Neuronal stem cell (in vitro differentiated cells): ENCODE measurements at places on chromosomes 12 and 14.
A peak's percentile ranks its signal among the peaks of the same experiment; 100 is the strongest.

DNA sequence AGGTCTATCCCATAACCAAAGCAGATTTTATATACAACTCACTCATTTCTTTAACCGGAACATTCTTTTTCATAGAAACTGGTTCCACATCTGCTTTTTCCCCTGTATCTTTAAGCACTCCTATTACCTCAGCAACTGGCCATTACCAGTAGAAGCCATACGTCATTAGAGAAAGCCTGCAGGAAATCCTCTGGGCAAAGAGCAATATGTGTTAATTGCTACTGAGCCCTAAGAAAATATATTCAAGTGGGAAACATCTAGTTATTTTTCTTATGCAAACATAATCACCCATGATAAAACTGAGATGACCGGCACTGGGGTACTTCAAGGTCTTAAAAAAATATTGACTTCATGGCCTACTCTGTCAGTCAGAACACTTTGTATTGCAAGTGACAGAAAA is 28.2 kb upstream of the CPSF6 start:
- no peaks in the 10 kb centered on the region for H3K27me3 ChIP-seq
- H3K4me1 ChIP-seq: no peaks in the 10 kb centered on the region
- no peaks in the 10 kb centered on the region for H3K36me3 ChIP-seq
- no peak for DNase-seq
- no peak overlapping the region for H3K4me3 ChIP-seq

DNA sequence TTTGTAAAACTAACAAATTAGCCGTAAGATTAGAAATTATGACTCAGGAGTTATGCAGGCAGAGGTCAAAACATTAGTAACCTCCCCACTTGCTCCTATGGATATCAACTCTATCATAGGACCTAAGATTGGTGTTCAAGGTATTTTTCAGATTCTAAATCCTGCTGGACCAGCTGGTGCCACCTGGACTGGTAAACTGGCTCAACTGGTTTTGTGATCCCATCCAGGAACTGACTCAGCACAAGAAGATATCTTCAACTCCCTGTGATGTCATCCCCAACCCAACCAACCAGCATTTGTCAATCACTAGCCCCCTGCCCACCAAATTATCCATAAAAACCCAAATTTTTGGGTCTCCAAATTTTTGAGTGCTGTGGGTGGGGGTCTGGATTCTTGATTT is 98.1 kb upstream of the OR4E1 start:
- H3K27me3 ChIP-seq: no peaks in the 10 kb centered on the region
- no peaks in the 10 kb centered on the region for H3K4me1 ChIP-seq
- H3K4me3 ChIP-seq: no peak overlapping the region
- H3K36me3 ChIP-seq: no peaks in the 10 kb centered on the region

- no peak overlapping the region for H3K4me3 ChIP-seq
- DNase-seq: no peak
- H3K27ac ChIP-seq: no peak overlapping the region
- no peaks in the 10 kb centered on the region for H3K4me1 ChIP-seq
- no peaks in the 10 kb centered on the region for H3K36me3 ChIP-seq
- no peaks in the 10 kb centered on the region for H3K27me3 ChIP-seq
Measured at GRCh38 chr14:42854061-42854460, 1247.4 kb downstream of the LRFN5 start.

GRCh38 chr14:104681689-104682074 is 7.7 kb upstream of the INF2 start:
- no peaks in the 10 kb centered on the region for H3K36me3 ChIP-seq
- no peak overlapping the region for H3K4me3 ChIP-seq
- peaks cover 45% of the 10 kb centered on the region for H3K4me1 ChIP-seq
- no peaks in the 10 kb centered on the region for H3K27me3 ChIP-seq
- peak overlapping the region; percentile 76 for H3K27ac ChIP-seq

DNA sequence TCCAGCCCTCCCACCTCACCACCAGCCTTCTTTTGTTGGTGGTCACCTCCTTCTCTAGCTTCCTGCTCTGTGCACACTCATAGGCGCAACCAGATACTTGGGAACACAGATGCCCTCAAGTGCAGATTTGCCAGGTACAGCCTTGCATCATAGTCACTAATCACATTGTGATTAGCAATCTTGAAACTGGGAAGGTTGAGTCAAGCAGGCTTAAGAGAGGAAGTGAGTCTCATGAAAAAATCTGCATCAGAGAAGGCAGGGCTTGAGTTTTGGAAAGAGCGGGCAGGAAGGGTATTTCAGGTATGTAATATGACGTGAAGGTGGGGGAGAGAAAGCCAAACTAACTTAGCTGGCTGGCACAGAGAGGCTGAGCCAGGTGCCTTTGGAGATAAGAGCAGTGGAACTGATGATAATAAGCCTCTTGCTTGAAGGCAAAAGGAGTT is 2.7 kb upstream of the RABGGTA start:
- no peak overlapping the region for H3K4me3 ChIP-seq
- no peak for DNase-seq
- H3K27ac ChIP-seq: no peak overlapping the region
- peaks cover 6% of the 10 kb centered on the region for H3K4me1 ChIP-seq

GRCh38 chr12:13631873-13632272 is 349.5 kb downstream of the GRIN2B start:
- no peak overlapping the region for H3K27ac ChIP-seq
- no peaks in the 10 kb centered on the region for H3K27me3 ChIP-seq
- DNase-seq: no peak

GRCh38 chr12:115998119-115998633 is 279.3 kb downstream of the MED13L start:
- no peaks in the 10 kb centered on the region for H3K27me3 ChIP-seq
- H3K27ac ChIP-seq: peak overlapping the region; percentile 33
- peaks cover 53% of the 10 kb centered on the region for H3K36me3 ChIP-seq
- no peak overlapping the region for H3K4me3 ChIP-seq

DNA sequence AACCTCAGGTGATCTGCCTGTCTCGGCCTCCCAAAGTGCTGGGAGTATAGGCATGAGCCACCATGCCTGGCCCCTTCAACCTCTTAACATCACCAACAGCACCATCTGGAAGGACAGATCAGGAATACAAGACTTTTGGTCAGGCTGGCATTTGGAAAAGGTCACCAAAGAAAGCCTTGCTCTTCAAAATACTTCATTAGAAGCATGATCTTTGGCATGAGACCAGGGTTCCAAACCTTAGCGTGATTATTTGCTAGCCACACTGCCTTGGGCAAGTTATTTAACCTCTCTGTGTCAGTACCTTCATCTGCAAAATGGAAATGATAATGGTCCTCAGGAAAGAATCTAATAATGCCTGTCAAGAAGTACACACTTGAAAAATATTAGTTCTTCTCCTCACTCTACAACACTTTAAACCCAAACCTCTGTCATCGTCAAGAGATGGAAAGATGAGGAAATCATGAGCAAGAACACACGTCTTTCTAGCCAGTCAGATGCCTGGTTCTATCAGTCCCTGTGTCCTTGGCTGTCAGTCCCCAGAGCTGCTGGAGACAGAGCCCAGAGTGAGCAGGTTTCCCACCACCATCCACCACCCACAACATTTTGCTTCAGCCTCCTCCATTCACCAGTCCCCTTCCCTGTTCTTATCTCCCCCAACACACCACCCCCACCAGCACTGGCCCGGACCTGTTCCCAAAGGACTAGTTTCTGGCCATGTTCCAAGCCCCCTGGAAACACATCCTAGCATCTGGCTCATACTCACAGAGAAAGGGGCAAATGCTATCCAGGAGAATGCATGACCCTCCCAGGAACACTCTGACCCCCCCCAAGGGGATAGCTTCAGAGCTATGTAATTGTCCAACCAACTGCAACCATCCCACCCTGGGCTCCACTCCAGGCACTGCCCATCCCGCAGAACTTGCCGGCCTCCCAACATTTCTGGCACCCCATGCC is 2.0 kb downstream of the ADCY6 start:
- peaks cover 13% of the 10 kb centered on the region for H3K36me3 ChIP-seq
- DNase-seq: no peak
- H3K4me1 ChIP-seq: peaks cover 16% of the 10 kb centered on the region
- H3K4me3 ChIP-seq: peak overlapping the region; percentile 86
- no peaks in the 10 kb centered on the region for H3K27me3 ChIP-seq
- H3K27ac ChIP-seq: no peak overlapping the region

DNA sequence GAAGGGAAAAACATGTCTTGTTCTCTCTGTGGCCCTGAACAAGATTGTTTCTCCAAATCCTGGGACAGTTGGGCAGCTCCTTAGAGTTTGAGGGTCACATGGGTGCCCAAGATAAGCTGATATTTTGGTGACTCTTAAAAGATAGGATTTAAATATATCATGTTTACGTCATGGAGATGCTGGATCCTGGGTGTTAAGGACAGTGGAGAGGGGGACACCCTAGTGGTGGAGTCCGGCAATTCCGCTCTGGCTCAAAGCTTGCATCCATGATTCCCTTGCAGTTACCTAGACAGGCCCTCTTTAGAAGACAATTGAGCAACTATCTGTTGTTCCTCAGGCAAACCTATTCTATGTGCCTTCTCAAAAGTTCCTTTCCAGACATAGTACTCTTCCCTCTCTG is 101.8 kb downstream of the CMKLR1 start:
- no peak for DNase-seq
- no peak overlapping the region for H3K4me3 ChIP-seq
- H3K27ac ChIP-seq: no peak overlapping the region

DNA sequence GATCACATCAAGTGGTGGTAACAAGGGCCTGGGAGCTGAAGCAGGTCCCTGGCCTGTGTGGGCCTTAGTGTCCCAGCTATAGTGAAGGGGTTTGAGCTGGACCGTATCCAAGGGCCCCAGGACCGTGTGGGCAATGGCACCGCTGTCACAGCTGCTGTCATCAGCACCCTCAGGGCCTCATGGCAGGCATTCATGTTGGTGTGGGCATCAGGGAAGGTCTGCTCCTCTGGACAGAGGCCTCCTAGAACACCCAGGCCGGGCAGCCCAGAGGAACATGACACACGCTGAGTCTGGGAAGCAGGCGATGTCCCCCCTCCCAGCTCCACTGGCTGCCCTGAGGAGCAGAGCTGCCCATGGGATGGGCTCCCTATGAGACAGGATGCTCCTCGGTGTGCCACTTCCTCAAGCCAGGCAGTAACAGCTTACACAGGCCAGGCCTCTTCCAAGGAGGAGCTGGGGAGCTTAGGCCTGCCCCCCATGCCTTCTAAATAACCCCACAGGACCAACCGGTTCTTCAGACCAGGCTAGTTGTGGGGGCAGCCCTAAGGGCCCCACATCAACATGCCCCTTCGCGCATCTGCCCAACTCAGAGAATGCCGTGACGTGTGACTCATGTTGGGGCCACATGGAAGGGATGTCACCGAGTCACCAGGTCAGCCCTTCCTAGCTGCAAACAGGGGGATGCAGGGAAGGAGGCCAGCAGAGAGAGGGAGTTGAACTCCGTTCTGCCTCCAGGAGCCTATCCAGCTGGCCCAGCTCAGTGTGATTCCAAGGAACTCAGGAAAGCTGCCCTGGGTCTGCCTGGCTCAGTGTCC is 80.4 kb downstream of the PITPNM2 start:
- H3K4me3 ChIP-seq: peak overlapping the region; percentile 14
- no peak overlapping the region for H3K27ac ChIP-seq
- H3K4me1 ChIP-seq: peaks cover 6% of the 10 kb centered on the region
- H3K27me3 ChIP-seq: no peaks in the 10 kb centered on the region
- no peak for DNase-seq

GRCh38 chr12:49885118-49885517 is 18.6 kb downstream of the FAIM2 start:
- no peak overlapping the region for H3K27ac ChIP-seq
- no peaks in the 10 kb centered on the region for H3K36me3 ChIP-seq
- H3K4me3 ChIP-seq: no peak overlapping the region
- peaks cover 24% of the 10 kb centered on the region for H3K4me1 ChIP-seq

- no peak overlapping the region for H3K4me3 ChIP-seq
- H3K36me3 ChIP-seq: no peaks in the 10 kb centered on the region
- no peaks in the 10 kb centered on the region for H3K27me3 ChIP-seq
- H3K27ac ChIP-seq: no peak overlapping the region
Measured at GRCh38 chr14:70061108-70061507, 127.6 kb downstream of the SLC8A3 start.

- H3K27ac ChIP-seq: no peak overlapping the region
- no peak for DNase-seq
- no peak overlapping the region for H3K4me3 ChIP-seq
- no peaks in the 10 kb centered on the region for H3K4me1 ChIP-seq
- no peaks in the 10 kb centered on the region for H3K36me3 ChIP-seq
Measured at GRCh38 chr12:90915353-90915752, 39.6 kb downstream of the CCER1 start.

GRCh38 chr14:22561661-22562579 is 27.1 kb downstream of the DAD1 start:
- no peaks in the 10 kb centered on the region for H3K27me3 ChIP-seq
- H3K27ac ChIP-seq: no peak overlapping the region
- peaks cover 6% of the 10 kb centered on the region for H3K36me3 ChIP-seq
- H3K4me3 ChIP-seq: no peak overlapping the region
- H3K4me1 ChIP-seq: peaks cover 24% of the 10 kb centered on the region

DNA sequence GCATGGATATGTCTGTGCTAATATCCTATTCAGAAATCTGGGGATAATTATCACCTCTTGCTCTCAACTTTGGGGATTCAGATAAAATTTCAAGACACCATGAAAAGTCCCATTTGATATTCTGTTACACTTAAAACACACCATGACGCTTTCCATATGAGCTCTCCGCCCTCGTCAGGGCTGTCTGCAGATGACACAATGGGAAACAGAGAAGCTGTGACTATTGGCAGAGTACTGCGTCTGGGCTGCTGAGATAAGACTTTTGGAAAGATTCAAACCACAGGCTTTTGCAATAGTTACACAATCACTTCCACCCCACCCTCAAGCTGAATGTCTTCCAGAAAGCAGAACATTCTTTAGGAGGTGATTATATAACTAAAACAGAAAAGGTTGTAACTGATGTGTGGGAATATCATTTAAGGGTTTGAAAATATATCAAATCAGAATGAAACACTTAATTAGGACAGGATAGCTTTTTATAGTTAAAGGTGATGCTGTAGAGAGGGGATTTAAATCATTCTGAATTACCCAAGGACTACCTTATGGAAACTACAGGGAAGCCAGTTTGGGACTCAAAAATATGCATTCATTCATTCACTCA is 75.3 kb upstream of the TMPO start:
- H3K4me1 ChIP-seq: no peaks in the 10 kb centered on the region
- H3K27ac ChIP-seq: no peak overlapping the region
- H3K27me3 ChIP-seq: no peaks in the 10 kb centered on the region
- H3K36me3 ChIP-seq: no peaks in the 10 kb centered on the region
- no peak overlapping the region for H3K4me3 ChIP-seq

- DNase-seq: no peak
- no peak overlapping the region for H3K4me3 ChIP-seq
- no peak overlapping the region for H3K27ac ChIP-seq
- no peaks in the 10 kb centered on the region for H3K4me1 ChIP-seq
Measured at GRCh38 chr14:80278293-80279023, 67.2 kb upstream of the DIO2 start.

DNA sequence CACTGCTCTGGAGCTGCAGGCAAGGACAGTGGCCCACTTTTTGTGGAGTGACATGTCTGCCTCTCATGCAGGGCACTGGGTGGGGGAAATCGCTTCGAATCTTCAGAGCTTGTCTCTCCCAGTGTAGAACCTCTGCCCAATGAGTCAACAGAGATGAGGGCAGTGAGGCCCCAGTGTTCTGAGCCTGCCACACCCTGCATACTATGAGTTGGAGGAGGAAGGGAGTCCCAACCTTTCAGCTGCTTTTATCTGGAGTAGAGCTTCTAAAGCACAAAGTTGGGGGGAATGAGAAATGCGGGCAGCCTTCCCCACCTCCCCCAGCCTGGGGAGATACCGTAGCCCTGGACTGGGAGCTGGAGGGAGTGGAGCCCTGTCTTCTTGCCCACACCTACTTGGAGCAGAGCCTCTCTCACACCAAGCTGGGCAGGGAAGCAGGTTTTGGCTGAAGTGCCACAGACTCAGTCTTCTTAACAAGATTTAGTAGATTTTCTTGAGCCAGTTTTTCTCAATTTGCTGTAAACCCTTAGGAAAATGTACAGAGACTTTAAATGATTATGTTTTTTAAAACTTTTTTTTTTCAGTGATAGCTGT is 159.1 kb downstream of the ADGRD1 start:
- H3K27me3 ChIP-seq: no peaks in the 10 kb centered on the region
- no peak for DNase-seq
- H3K27ac ChIP-seq: no peak overlapping the region
- H3K36me3 ChIP-seq: no peaks in the 10 kb centered on the region
- no peak overlapping the region for H3K4me3 ChIP-seq
